Activated naive CD8-positive, alpha-beta T cell treated with anti-CD3 and anti-CD28 coated beads for 36 hours (primary cell): ENCODE measurements at places on chromosomes 1 and 21.

DNA sequence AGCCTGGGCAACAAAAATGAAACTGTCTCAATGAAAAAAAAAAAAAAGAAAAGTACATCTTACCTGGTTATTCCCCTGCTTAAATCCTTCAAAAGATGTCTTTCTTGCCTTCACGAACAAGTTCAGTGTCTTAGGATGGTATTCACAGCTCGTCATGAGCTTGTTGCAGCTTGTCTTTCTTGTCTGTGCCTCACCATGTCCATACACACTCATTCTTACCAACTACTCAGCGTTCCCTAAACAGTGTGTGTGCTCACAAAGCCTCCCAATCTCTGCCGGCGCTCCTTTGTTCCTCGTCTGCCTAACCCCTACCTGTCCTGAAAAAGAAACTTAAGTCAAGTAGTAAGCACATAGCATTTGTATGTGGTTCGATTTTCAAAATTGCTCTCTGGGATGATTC lies 31.1 kb downstream of the UBE4B start:
- no peak for DNase-seq

DNA sequence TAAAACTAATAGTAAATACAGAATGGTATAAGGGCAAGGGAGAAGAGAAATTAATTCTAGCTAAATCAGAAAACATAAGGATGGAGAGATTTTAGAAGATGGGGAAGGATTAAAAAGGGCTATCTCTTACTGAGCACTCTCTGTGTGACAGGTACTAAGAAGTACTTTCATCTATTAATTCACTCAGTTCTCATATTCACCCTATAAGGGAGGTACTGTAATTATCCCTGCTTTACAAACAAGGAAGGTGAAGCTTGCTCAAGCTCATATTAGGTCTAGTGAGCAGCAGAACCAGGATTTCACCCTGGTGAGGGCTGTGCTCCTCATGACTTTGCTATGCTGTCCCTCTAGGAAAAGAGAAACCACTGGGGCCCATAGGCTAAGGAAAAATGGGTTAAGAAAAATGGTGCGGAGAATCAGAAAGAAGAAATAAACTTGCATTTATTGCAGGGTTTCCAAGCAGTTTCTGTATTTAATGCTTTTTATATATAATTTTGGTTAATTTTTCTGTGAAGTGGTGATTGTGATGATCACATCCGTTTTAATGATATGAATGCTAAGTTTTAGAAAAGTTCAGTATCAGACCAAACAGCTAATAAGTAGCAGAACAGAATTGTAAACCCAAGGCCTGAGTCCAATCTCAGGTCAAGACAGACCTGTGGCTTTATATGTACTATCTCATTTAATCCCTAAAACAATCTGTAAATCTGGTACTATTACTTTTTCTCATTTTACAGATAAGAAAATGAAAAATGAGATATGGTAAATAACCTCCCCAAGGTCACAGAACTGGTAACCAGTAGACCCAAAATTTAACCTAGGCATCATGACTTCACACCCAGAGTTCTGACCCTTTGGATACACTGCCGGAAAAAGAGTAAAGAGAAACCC lies 1.7 kb downstream of the PCNX2 start:
- DNase-seq, result no peak

DNA sequence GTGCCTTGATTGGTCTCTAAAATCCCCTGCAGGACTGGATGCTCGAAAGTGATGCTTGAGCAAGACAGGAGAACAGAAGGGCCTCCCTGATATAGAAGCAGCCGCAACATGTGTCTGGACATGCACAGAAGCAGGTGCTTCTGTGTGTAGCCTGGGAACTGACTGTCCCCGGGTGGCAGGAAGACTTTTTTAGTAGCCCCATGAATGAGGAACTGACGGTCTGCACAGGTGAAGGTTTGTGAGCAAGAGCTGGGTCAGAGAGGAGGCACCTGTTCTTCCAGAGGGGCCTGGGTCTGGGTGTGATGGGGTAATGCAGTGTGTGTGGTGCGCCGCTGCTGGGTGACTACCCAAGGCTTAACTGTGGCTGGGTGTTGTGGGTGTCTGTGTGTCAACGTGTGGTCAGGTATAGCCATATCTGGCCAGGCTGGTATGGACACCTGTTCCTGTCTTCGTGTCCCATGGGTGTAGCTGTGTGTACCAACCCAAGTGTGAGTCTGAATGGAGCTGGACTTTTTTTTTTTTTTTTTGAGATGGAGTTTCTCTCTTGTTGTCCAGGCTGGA lies 39.1 kb upstream of the FOXO6 start:
- DNase-seq, result no peak

DNA sequence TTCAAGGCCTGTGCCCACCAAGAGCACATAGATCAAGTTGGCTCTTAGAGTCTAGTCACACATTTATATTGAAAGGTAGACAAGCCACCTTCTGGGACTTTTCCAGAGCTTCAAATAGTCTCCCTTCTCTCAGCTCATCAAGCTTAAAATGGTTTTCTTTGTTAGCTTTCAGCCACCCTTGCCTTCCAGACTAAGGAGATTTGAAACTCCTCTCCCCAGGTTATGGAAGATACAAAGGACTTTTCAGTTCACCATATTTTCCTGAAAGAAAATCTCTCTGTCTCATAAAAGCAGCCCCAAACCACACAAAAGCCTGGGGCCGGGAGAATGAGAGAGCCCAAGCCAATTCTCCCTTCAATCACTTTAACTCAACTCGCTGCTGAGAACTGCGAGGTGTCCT lies 134.1 kb downstream of the ZC3H11B start:
- no peak for DNase-seq

GRCh38 chr1:215844266-215844665 lies 277.2 kb downstream of the KCTD3 start:
- DNase-seq, result no peak
